Karpas-422 (cell line): ENCODE measurements at places on chromosomes 11 and 22. TPM values are rescaled to one million over a fixed set of nuclear protein-coding genes. Genes with fewer than 3 reads are reported as not detected.

DNA sequence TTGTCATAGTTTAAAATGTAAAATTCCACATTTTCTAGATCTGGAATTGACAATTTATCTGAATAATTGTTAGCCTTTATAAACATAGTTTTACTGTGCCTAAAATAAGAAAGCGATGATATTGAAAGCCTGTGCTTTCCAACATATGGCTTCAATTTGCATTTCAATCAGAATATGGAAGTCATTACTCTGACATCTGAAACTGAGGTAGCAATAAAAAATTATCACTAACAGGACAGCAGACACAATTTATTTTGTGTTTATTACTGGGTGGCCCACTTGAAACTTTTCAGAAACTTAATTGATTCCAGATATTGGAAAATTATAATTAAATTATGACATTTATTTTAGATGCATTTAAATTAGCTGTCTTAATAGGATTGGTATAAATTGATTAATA is 78.5 kb downstream of the TMEM135 start:
- no peak overlapping the region for H3K27ac ChIP-seq
- no peak for DNase-seq
- H3K4me1 ChIP-seq = peaks cover 10% of the 10 kb centered on the region; the same call in 1 of the 2 replicates
- no peaks in the 10 kb centered on the region for H3K27me3 ChIP-seq

GRCh38 chr11:68035266-68035876 is 3.5 kb upstream of the TCIRG1 start:
- H3K4me3 ChIP-seq = no peak overlapping the region
- no peak overlapping the region for H3K27ac ChIP-seq
- peaks cover 35% of the 10 kb centered on the region for H3K4me1 ChIP-seq
- DNase-seq = no peak

GRCh38 chr22:27514601-27515523 is 286.7 kb downstream of the MN1 start:
- peaks cover 10% of the 10 kb centered on the region for H3K4me1 ChIP-seq
- no peak for DNase-seq
- no peak overlapping the region for H3K4me3 ChIP-seq
- no peaks in the 10 kb centered on the region for H3K36me3 ChIP-seq

The FAM181B gene
- not detected in 2 replicates for total RNA-seq

The P2RY6 gene
- not detected in 2 replicates for total RNA-seq

GRCh38 chr11:67562963-67563704 is 20.5 kb upstream of the GSTP1 start:
- H3K27ac ChIP-seq = no peak overlapping the region
- DNase-seq = no peak
- H3K4me3 ChIP-seq = no peak overlapping the region
- H3K36me3 ChIP-seq = no peaks in the 10 kb centered on the region

The LDHAL6A gene
- total RNA-seq = not detected in 2 replicates

The MFNG gene
- total RNA-seq = 91.1 and 105 TPM in 2 replicates

GRCh38 chr11:128592454-128592853 is 5.1 kb upstream of the ETS1 start:
- H3K27ac ChIP-seq = no peak overlapping the region
- H3K4me3 ChIP-seq = no peak overlapping the region
- H3K27me3 ChIP-seq = no peaks in the 10 kb centered on the region
- H3K36me3 ChIP-seq = no peaks in the 10 kb centered on the region
- H3K4me1 ChIP-seq = peaks cover 15% of the 10 kb centered on the region
- DNase-seq = no peak

The PAMR1 gene
- not detected in 2 replicates for total RNA-seq

The POU2AF1 gene
- total RNA-seq = 803 and 894 TPM in 2 replicates

- H3K4me1 ChIP-seq = no peaks in the 10 kb centered on the region
- no peak for DNase-seq
- no peaks in the 10 kb centered on the region for H3K27me3 ChIP-seq
- H3K36me3 ChIP-seq = peaks cover 59% of the 10 kb centered on the region
- H3K4me3 ChIP-seq = no peak overlapping the region
Observed at GRCh38 chr22:19377565-19378343, 53.8 kb downstream of the HIRA start.

The GRAP2 gene
- total RNA-seq = not detected in 2 replicates

The IFITM10 gene
- total RNA-seq = not detected in 2 replicates

GRCh38 chr22:43114958-43115357 is 4.4 kb downstream of the BIK start:
- H3K36me3 ChIP-seq = no peaks in the 10 kb centered on the region
- no peak overlapping the region for H3K27ac ChIP-seq
- no peaks in the 10 kb centered on the region for H3K27me3 ChIP-seq
- DNase-seq = no peak

DNA sequence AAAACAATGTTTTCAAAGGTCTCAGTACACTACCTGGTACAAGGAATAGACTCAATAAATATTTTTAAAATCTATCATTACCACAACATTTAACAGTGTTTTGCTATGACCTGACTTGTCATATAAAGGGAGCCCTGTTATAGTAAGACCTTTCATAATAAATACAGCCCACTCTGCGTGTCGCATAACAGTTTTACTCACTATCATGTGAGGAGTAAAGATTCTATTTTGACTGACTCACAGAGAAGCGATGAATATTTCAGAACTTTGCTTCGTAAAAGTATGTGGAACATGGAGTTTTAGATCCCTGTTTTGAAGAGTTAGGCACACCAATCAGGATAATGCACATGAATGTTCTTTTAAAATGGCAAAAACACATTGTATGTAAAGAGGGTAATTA is 531.2 kb downstream of the KCNA4 start:
- no peaks in the 10 kb centered on the region for H3K4me1 ChIP-seq
- no peaks in the 10 kb centered on the region for H3K36me3 ChIP-seq
- H3K27ac ChIP-seq = no peak overlapping the region
- H3K27me3 ChIP-seq = no peaks in the 10 kb centered on the region

DNA sequence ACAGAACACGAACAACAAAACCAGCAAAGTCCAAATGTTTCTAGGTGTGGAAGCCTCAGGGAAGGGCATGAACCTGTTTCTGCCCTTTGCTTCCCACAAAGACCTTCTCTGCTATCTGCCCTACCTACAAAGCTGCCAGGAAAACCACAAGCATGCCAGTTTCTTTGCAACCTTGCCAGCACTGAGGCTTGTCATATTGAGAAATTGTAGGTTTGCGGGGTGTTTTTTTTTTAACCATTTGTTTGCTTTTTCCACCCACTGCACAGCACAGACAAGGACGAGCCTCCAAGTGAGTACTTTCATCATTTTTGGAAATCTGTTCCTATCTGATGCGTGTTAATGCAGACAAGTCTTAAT is 12.8 kb downstream of the PARVG start:
- H3K4me1 ChIP-seq = peaks cover 17% of the 10 kb centered on the region
- H3K36me3 ChIP-seq = no peaks in the 10 kb centered on the region
- H3K27ac ChIP-seq = no peak overlapping the region
- DNase-seq = no peak
- no peak overlapping the region for H3K4me3 ChIP-seq

The HBE1 gene
- not detected in 2 replicates for total RNA-seq

The DDX25 gene
- total RNA-seq = not detected in 2 replicates

- no peaks in the 10 kb centered on the region for H3K4me1 ChIP-seq
- H3K4me3 ChIP-seq = no peak overlapping the region
- DNase-seq = no peak
- no peaks in the 10 kb centered on the region for H3K36me3 ChIP-seq
- no peaks in the 10 kb centered on the region for H3K27me3 ChIP-seq
Observed at GRCh38 chr11:26953770-26954392, 40.0 kb upstream of the FIBIN start.

DNA sequence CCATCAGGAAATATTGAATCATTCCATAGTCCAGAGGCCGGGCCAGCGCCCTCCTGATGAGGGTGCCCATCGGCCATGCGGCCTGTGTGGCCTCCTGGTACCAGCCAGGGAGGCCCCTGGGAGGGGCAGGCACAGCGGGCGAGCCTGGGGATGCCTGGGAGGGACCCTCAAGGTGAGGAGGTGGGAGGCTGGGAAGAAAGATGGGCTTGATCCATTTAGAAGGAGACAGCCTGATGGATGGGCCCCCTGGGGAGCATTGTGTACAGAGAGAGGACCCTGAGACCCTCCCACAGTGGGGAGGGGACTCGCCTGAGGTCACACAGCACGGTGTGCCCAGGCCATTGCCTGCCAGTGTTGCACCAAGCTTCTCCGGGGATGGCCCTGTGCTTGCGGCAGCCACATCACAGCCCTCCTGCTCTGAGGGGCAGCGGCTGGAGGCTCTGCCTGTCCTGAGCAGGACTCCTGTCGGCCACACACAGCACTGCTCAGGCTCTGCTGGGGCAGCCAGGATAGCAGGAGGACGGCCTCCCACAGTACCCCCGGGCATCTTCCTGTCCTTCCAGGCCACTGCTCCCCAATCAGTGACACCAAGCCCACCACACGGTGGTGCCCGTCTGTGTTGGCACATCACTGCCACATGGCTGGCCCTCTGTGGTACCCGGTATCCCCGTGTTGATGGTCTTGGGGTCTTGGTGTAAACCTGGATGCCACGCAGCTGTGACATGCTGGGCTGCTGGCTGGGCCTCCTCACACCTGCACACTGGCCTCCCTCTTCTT is 290.0 kb downstream of the TBC1D22A start:
- peaks cover 53% of the 10 kb centered on the region for H3K4me1 ChIP-seq
- H3K36me3 ChIP-seq = no peaks in the 10 kb centered on the region
- H3K27me3 ChIP-seq = no peaks in the 10 kb centered on the region
- H3K4me3 ChIP-seq = no peak overlapping the region

DNA sequence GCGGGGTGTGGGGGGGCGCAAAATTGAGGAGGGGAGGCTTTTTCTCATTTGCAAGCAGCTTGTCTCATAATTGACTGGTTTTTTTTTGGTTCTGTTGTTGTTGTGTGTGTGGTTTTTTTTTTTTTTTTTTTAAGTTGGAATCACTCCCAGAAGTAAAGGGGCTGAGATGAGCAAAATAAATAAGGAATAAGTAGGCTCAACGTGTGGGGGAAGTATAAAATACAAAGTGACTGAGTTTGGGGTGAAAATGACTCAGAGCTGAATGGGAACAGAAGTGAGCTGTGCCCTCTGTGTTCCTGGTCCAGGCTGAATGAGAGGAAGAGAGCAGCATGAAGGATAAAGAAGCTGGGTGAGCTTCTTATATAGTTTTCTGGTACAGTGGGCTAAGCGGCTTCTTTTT is 90.0 kb downstream of the GRIK4 start:
- H3K36me3 ChIP-seq = no peaks in the 10 kb centered on the region
- no peak overlapping the region for H3K27ac ChIP-seq

- DNase-seq = peak; percentile 76
- H3K27me3 ChIP-seq = no peaks in the 10 kb centered on the region; the same call in 1 of the 2 replicates
- peaks cover 3% of the 10 kb centered on the region for H3K4me1 ChIP-seq
- no peak overlapping the region for H3K4me3 ChIP-seq
Observed at GRCh38 chr11:109794501-109794900, 298.7 kb upstream of the ZC3H12C start.

DNA sequence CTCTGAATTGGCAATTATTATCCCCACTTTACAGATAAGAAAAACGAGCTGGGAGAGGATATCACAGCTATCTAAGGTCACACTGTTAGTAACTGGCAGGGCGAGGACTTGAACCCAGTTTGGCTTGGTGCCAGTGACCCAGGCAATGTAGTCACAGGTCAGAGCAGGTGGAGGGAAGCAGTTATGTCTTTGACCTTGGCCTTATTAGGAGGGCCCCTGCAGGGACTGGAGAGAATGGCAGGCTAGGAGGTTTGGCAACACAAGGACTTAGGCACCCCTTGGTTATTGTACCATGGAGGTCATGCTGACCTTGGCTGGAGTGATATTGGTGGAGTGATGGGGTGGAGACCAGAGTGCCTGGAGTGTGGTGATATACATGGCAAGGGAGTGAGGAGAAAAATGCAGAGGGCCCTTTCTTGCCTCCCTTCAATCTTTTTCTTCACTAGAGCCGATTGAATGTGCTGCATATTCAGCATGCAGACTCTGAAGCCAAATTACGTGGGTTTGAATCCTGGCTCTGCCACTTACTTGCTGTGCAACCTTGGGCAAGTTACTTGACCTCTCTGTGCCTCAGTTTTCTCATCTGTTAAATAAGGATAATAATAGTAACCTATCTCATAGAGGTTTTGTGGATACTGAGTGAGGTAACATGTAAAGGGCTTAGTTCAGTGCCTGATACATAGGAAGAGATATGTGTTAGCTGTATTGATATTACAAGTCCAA is 92.7 kb upstream of the TBCEL start:
- H3K27me3 ChIP-seq = no peaks in the 10 kb centered on the region
- no peak overlapping the region for H3K27ac ChIP-seq
- H3K4me3 ChIP-seq = no peak overlapping the region
- H3K36me3 ChIP-seq = no peaks in the 10 kb centered on the region
